Mucosa of gallbladder (tissue), 1 donor: ENCODE measurements at places on chromosomes 5 and 9. TPM values are rescaled to one million over a fixed set of nuclear protein-coding genes. Genes with fewer than 3 reads are reported as not detected.

Gene GOLGA2
- 117 TPM for total RNA-seq

GRCh38 chr9:36946653-36947052, 87.4 kb downstream of the PAX5 start:
- no peak for DNase-seq

DNA sequence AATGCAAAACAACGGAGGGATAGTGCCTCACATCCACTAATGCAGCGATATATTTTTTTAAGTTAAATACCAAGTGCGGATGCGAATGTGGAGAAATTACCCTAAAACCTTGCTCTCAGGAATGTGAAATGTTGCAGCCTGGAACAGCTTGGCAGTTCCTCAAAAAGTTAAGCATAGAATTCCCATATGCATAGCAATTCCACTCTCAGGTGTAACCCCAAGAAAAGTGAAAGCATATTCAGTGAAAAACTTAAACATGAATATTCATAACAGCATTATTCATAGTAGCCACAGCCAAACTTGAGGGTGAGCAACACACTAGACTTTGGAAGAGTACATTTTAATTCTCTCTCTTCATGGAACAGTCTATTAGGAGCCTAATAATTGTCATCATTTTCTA, 83.2 kb upstream of the ICE1 start:
- DNase-seq = no peak

GRCh38 chr5:141657937-141658545, 6.8 kb upstream of the FCHSD1 start:
- no peak for DNase-seq

DNA sequence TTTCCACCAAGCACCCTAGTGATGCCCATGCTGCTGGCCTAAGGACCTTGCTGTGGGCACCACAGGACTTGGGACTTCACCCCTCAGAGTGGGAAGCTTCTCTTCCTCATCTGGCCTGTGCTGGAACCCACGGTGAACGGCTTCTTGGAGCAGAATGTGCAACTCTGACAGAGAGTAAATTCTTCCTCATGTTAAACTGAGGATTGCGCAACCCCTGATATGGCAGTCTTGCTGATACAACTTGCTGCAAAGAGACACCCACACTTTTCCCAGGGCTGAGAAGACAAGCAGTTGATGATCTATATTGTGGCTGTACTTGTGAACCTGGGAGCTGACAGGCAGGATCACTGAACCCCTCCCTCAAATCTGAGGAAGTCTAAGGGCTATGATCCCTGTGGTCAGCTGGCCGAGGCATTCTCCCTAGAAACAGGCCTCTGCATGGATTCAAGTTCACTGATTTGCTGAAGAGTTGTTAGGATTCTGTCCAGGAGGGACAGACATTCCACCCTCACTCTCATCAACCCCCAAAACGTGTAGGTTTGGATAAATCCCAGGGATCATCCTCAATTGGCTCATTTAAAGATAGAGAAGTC, 307.2 kb downstream of the MTRR start:
- no peak for DNase-seq

GRCh38 chr5:56838409-56839039, 23.2 kb downstream of the MAP3K1 start:
- DNase-seq = no peak

DNA sequence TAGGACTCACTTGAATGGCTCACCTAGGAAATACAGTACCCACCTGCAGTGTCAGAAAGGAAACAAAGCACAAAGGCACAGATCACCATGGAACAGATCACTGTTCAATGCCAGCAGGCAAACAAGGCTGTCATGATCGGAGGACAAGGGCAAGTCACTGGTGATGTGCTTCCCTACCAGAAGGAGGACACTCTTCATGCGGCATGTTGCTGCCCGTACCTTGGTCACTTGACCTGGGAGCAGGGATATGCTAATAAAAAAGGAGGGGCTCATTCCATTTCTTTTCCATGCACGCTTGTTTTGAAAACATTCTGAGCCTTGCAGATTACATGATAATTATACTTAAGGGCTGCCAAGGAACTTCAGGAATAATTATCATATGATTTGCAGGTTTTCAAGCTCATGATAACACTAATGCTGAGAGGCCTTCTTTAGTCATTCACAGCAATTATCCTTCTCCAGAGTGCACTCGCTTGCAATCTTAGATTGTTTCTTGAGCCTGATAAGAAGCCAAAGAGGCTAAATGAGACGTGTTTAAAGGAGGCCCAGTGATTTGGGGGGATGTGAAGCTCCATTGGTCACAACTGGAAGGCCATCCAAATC, 36.1 kb upstream of the STARD4 start:
- no peak for DNase-seq

DNA sequence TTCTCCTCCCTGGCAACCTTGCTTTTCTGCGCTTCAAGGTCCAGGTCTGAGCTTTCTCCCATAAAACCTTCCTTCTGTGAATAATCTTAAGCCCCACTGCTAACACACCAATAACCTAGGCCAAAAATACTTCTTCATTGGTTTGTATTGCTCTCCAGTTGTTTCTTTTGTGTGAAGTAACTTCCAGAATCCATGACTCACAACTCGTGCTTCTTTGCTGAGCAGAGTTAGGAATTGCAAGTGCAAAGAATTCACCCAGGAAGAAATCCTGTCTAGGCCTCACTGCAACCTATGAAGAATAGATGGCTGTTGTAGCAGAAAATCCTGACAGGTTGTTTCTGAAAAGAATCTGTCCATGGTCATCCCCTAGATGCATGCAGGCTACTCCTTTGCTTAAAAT, 295.7 kb downstream of the MED10 start:
- DNase-seq = no peak

Gene CYLC2
- total RNA-seq = not detected

Gene TRMT10B
- total RNA-seq = 10.5 TPM

Gene WHRN
- total RNA-seq = 9.2 TPM

- DNase-seq = no peak
These were observed 296.9 kb downstream of the TLE4 start for GRCh38 chr9:79868567-79869189.
